Activated CD4-positive, alpha-beta T cell treated with anti-CD3 and anti-CD28 coated beads, Interleukin-2, amount 50 U/mL, for 48 hours (primary cell): ENCODE measurements at places on chromosomes 4 and X.

- no peak for DNase-seq
Observed at GRCh38 chr4:83846193-83846830, 310.4 kb downstream of the GPAT3 start.

GRCh38 chr4:168273838-168274237, 44.7 kb downstream of the DDX60 start:
- no peak for DNase-seq

DNA sequence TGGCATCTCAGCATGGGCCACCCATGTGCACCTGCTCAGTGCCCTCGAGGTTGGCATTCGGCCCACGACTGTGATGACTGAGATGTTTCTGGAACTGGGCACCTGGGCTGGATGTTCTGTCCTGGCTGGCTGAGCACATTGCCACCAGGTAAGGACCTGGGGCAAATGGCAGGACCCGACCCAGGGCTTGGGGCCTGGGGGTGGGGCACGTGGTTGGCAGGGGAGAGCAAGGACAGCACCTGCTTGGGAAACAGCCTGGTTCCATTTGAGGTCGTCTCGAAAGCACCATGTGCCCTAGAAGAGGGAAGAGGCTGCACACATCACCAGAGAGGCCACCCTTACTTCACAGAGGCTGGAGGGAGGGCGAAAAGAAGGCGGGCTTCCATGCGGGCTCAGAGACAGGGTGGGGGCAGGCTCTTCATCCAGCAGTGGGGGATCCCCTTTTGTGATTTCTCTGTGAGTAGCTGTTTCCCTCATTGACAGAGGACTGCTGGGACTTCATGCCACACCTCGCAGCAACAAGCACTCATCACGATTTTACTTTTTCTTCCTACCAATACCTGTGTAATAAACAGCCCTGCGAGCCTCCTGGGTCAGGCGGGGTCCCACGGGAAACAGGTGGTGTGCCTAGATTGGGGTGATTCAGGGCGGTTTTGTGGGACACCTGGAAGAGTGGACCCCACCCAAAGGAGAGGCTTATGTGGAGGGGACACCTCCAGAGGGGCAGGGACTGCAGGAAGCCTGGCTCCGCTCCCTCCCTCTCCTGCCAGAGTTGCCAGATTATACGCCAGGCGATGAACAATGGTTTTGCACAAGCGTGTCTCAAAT, 12.0 kb downstream of the TMEM187 start:
- DNase-seq = no peak

DNA sequence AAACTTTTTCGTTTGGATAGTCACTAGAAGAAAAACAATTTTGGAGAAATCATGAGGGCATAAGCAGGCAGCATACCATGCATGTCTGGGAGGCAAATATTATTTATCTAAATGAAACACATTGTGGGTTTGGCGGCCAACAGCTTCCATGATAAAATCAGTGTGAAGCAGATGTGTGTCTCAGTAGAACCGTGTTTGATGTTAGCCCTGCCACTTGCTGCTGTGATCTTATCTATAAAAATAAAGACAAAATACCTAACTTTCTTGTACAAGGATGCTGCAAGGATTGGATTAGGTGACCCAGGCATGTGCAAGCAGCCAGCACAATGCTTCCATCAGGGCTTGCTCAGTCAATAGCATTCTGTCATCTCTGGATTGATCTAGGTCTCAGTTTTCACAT, 341.4 kb downstream of the PACRGL start:
- no peak for DNase-seq

GRCh38 chr4:95102162-95102790, 344.5 kb downstream of the BMPR1B start:
- DNase-seq = no peak

DNA sequence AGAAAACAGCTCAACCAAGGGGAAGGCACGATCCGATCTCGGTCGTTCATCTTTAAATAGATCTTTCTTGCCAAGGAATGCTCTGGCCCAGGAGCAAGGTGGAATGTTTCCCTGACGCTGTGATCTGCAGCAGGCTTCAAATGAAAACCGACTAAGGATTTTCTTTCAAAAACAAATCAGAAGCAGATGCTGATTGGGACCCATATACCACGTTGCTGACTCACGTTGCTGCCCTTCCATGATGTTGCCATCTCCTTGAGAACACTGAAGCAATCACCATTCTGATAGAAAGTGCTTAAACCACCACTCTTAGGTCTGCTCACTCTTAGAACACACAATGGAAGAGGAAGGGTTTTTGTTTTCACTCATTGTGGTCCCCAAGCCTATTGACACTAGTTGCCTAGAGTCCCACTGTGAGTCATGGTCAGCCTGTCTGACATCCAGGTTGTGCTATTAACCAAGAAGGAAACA, 26.1 kb downstream of the LAMTOR3 start:
- peak; percentile 34 for DNase-seq

GRCh38 chr4:5824635-5825034, 68.3 kb downstream of the CRMP1 start:
- DNase-seq = no peak

DNA sequence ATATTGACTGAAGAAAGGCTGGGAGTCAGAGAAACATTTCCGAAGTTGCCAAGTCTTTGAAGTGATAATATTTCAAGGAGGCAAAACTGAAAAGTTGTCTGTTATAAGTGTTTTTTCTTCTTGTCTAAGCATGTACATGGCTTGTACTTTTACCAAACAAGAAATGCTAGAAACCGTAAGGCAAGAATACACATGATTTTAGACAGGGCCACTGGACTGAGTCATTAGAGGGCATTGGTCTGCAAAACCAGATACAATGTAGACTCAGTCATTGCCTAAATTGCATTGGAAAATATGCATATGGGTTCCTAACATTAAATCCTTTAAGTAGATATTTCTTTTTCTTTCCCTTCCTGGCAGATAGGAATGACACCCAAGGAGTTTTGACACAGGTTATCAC, 284.9 kb upstream of the PUDP start:
- no peak for DNase-seq

GRCh38 chr4:169900241-169900845, 125.9 kb downstream of the MFAP3L start:
- DNase-seq = no peak

DNA sequence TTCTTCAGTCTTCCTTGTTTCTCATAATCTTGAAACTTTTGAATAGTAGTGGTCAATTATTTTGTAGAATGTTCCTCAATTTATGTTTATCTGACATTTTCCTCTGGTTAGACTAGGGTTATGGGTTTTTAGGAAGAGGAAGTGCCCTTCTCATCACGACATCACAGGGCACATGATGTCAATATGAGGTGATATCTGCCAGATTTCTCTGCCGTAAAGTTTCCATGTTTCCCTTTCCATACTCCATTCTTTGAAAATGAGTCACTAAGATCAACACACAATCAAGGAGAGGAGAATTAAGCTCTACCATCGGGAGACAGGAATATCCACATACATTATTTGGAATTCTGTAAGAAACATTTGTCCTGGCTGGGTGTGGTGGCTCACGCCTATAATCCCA, 28.4 kb downstream of the RP2 start:
- no peak for DNase-seq

DNA sequence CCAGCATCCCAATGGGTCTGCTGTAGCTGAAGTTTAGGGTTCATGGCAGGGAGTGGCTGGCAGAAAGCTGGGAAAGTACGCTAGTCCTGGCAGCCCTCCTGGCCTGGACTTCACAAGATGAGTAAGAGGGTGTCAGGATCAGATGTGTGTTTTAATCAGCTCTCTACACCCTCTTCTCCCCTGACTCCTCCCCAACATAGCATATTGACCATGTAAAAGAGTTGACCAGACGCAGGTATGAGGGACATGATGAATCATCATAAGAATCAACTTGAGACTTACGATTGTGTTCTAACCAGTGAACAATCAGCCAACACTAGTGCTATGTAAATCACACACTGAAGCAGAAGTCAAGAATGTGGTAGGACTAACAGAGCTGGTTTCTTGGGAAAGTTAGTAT, 5.3 kb downstream of the SOWAHB start:
- DNase-seq = no peak

GRCh38 chr4:6172093-6172926, 28.0 kb downstream of the JAKMIP1 start:
- no peak for DNase-seq

GRCh38 chr4:47837094-47837907, 566 bp downstream of the CORIN start:
- peak; percentile 38 for DNase-seq

GRCh38 chr4:81781799-81782198, 310.1 kb upstream of the RASGEF1B start:
- DNase-seq = no peak

- peak; percentile 77 for DNase-seq
Observed at GRCh38 chr4:98928131-98928504, 815 bp downstream of the EIF4E start.

DNA sequence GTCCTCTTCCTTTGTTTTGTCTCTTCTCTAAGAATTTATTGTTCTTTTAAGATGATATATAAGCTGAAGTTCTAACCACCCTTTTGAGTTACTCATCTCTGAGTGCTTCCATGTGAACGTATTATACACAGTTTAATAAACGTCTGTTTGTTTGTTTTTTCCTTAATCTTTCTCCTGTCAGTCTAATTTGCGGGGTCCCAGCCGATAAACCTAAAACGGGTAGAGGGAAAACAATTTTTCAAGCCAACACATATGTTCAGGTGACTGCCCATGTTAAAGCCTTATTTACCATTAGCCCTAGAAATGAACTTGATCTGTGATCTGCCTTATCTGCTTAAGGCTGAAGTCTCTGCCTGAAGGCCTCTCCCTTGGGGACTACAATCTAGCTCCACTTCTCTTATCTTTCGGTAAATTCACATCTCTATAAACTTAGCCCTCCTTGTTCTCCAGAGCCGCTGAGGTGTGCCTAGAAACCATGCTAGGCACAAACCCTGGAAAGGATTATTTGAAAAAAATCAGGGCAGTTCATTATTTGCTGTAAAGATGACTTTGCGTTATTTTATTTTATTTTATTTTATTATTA, 158.8 kb downstream of the CAMK2D start:
- DNase-seq = no peak

- peak; percentile 49 for DNase-seq
Observed at GRCh38 chr4:129362691-129363274, 266.8 kb downstream of the C4orf33 start.

- DNase-seq = no peak
Observed at GRCh38 chr4:142752202-142752786, 93.8 kb downstream of the INPP4B start.

DNA sequence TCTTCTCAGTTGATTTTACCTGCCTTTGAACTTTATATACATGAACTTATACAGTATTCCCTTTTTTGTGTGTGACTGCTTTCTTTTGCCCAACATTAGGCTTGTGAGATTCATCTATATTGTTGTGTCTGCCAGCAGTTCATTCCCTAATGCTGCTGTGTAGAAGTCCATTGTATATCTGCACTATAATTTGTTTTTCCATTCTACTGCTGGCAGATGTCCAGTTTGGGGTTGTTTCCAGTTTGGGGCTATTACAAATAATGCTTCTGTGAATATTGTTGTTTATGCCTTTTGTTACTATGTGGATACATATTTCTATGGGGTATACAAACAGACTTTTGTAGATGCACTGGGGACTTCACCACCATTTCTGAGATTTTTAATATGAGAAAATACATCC, 268.4 kb downstream of the DCTD start:
- DNase-seq = no peak

DNA sequence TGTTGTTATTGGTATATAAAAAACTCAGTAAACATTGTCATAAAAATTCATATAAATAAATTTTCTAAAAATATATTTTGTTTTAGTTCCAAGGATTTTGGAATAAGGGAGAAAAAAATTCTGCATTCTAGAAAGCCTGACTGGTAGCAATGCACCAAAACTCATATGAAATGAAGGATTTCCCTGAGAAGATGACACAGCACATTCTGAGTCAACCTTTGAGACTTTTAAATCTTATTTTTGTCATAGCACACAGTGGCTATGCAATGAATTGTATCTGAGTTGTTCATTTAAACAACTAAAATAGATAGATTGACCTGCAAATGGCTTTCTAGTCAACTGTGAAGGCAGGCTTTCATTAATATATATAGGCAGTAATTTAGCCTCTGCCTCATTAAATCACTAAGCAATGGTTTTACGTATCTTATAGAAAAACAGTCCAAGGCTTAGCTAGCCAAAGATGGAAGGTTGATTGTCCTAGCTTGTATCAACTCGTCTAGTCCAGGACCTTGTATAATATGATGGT, 239.1 kb upstream of the NEIL3 start:
- no peak for DNase-seq

DNA sequence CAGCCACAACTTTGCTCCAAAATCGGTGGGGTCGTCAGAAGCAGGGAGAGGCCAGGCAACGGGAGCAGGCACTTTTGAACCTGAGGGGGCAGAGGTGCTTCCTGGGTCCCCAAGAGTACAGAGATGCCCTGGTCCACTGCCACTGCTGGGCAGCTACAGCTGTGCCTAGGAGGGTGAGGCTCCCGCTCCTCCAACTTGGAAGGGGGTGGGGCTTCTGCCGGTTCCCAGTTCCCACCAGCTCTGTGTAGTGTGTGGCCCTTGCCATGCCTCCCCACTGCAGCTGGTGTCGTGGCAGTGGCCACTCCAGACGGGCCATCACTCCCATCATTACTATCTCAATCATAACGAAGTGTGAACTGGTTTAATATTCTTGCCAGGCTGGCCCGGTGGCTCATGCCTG, 1496.3 kb downstream of the PCDH7 start:
- no peak for DNase-seq

- DNase-seq = no peak
Observed at GRCh38 chr4:145525291-145525740, 43.7 kb downstream of the SMAD1 start.
